ENCODE measurements at places on chromosomes 5 and 9. TPM values are rescaled to one million over a fixed set of nuclear protein-coding genes. Genes with fewer than 3 reads are reported as not detected.

DNA sequence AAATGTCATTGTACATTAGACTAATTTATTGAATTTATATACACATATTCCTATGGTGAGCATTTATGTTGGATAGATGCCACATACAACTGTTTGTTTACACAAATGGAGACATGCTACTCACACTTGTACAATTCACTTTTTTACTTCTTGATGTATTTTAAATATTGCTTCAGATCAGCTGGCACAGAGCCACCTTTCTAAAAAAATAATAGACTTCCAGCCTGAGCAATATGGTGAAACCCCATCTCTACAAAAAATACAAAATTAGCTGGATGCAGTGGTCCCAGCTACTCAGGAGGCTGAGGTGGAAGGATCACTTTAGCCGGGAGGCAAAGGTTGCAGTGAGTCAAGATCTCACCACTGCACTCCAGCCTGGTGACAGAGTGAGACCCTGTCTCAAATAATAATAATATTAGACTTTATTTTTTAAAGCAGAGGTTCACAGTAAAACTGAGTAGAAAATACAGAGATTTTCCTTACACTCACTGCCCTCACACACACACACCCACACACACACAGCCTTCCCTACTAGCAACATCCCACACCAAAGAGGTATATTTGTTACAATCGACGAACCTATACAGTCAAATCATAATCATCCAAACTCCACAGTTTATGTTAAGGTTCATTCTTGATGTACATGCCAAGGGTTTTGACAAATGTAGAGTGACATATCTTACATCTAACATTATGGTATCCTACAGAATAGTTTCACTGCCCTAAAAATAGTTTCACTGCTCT lies 16.5 kb upstream of the ADRB2 start:
- no peak for DNase-seq

DNA sequence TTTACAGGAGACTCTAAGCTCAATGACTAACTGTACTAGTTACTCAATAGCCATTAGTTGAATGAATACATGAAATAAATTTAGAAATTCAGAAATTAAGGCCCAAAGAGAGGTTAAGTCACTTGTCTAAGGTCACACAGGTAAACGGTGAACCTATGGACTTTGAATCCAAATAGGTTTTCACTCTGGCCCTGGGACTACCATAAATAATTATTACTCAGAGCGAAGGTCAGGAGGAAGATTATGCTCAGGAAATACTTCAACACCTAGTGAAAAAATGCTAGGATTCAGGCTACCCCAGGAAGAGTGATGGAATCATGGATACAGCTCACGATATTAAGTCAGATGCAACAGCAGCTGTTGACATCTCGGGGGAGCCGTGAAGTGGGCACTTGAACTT lies 417.4 kb downstream of the GABRG2 start:
- no peak for DNase-seq

GRCh38 chr5:69030358-69031062 lies 63.3 kb upstream of the SLC30A5 start:
- DNase-seq, result no peak

- DNase-seq, result no peak
Measured at GRCh38 chr5:56155992-56156584, 77.0 kb downstream of the ANKRD55 start.

GRCh38 chr5:149442563-149443182 lies 63.6 kb upstream of the IL17B start:
- DNase-seq, result no peak

DNA sequence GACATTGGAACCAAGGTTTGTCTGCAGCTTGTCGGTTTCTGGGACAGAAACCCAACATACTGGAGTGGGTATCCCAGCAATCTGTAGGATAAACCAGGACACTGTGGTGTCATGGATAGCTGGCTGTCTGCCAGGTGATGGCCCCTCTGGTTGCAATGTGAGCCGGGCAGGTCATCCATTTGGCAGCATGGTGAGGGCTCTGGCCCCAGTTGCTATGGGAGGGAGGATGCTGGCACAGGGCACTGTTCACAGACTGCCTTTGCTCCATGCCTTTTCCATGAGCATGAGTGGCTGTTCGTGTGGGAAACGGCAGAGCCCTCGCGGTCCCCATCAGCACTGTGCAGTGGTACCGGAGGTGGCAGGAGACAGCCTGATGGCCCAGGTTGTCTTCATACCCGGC lies 6.4 kb downstream of the S1PR3 start:
- DNase-seq, result no peak

The UGT3A1 gene
- polyA plus RNA-seq, result 84.7 TPM

The ROR2 gene
- 18.5 TPM for polyA plus RNA-seq

The C9orf153 gene
- not detected for polyA plus RNA-seq

The NPR2 gene
- 26.7 TPM for polyA plus RNA-seq

The GZMA gene
- 0.58 TPM for polyA plus RNA-seq
